Right hindlimb (tissue), 1 donor: ENCODE measurements at places on chromosomes 12 and 14.
A peak's percentile ranks its signal among the peaks of the same experiment; 100 is the strongest.

- peak; percentile 82 for DNase-seq
Observed at GRCh38 chr12:125185740-125186470, 120.7 kb downstream of the AACS start.

DNA sequence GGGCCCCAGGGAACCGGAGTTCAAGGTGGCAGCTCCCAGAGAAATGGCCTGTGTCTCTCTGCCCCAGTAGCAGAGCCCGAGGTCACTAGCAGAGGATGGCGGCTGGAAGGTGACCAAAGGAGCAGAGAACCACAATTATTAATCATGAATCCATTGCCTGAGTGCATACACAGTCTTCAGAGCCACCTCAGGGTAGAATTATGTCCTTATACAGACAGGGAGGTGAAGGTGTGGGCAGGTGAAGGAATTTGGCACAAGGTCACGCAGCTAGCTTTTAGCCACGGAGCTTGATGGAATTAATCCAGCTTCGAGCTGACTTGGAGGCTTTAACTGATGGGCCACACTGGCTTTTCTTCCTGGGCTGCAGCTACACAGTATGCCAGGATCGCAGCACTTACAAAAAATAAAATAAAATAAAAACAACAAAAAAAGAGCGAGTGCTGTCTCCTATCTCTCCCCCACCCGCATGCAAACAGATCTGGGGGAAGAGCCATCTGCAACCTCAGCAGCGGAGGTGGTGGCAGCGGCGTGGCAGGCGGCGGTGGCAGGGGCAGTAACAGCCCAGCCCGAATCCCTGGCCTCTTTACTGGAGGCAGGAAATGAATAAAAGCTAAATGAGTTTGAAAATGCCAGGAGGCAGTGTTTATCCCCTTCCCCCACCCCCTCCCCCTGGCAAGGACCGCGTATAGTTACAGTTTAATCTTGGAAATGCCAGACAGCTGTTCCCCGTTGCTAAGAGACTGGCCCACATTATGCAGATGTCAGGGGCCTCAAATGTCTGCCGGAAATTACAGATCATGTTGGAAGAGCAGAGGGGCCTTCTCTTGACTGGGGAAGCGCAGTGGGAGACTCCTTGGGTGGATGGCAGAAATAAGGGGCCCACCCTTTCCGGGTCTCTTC is 93.5 kb downstream of the LRRC74A start:
- DNase-seq = peak; percentile 95

GRCh38 chr12:64627771-64628170 is 17.5 kb downstream of the RASSF3 start:
- no peak for DNase-seq

DNA sequence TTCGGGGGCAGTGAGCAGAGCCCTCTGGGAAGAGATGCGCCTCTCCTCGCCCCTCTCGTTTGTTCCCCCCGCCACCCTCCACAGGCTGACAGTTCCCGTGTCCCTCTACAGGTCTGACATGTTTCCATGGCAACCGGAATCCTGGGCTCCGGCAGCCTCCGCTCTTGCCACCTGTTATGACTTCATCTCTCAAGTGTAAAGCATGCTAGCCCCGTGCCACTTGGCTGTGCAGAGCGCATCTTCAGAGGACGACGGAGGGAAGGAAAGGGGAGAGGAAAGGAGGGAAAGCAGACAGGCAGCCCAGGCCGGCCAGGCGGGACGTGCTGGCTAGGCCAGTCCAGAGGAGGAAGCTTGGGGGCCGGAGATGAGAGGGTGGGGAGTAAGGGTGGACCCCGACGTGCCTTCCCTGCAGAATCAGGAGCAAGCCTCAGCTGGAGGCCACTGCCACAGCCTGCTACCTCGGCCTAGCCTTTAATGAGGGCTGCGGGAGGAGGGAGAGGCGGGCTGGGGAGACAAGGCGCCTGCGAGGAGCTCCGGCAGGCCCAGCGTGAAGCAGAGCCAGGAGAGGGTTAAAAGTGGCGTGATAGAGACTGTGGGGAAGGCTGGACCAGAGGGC is 214.3 kb downstream of the DPF3 start:
- peak; percentile 62 for DNase-seq

GRCh38 chr12:21324551-21324950 is 10.2 kb downstream of the SLCO1A2 start:
- no peak for DNase-seq

- DNase-seq = no peak
Observed at GRCh38 chr12:119229837-119230236, 51.1 kb downstream of the HSPB8 start.

- DNase-seq = no peak
Observed at GRCh38 chr12:49697808-49698207, 9.4 kb downstream of the FMNL3 start.

- no peak for DNase-seq
Observed at GRCh38 chr14:74667758-74668157, 45.1 kb downstream of the AREL1 start.

DNA sequence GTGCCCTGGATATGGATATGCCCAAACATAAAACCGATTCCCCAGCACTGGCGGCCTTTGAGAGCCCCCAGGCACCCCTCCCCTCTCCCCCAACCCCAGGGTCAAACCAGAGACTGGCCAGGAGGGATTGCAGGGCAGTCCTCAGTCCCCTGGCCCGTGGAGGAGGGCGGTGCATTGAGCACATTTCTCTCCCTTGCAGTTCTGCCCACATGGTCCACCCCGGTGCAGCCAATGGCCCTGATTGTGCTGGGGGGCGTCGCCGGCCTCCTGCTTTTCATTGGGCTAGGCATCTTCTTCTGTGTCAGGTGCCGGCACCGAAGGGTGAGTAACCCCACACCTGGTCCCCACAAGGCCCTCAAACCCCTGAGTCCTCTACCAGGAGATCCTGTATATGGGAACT is 3.4 kb upstream of the GPR162 start:
- DNase-seq = no peak

GRCh38 chr14:100654814-100655740 is 67.9 kb upstream of the BEGAIN start:
- no peak for DNase-seq

DNA sequence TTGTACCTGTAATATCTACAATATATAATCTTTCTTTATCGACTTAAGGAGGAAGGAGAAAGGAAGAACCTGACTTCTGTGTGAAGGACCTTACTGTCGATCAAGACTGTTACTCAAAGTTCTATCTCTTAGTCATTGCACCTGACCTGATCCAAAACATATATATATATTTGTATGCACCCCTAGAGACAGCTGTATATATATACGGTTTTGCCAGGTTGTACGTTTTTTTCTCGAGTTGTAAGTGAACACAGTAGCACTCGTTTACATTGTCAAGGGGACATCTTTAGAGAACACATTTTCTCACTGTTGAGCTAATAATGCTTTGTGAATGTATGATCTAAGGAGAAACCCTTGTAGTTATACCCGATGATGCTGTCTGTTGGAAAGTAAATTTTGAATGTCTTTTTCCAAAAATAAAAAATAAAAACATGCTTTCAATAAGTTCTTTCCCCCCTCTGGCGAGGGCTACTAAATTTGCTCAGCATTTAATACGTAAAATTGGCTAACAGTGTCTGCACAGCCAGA is 536 bp upstream of the SLC35E3 start:
- DNase-seq = no peak

DNA sequence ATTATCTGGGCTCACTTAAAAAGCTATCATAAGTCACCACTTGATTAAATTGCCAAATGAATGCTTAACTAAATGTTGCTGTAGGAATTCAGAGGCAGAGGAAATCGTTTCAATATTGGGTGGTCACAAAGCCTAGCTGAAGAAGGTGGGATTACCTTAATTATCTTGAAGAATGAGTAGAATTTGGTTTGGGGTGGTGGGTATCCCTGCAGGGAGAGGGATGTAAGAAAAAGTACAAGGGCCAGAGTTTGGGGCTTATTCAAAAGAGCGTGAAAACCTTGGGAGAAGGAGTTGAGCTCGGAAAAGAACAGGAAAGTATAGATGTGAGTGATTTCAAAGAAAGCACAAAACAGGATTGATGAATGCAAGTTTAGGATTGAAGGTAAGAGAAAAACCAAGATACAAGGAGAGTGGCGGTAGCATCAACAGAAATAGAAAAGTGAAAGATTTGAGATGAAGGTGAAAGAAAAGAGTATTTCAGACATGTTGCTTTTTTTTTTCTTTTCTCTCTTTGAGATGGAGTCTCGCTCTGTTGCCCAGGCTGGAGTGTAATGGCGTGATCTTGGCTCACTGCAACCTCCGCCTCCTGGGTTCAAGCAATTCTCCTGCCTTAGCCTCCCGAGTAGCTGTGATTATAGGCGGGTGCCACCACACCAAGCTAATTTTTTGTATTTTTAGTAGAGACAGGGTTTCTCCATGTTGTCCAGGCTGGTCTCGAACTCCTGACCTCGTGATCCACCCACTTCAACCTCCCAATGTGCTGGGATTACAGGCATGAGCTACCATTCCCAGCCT is 1.7 kb downstream of the BRMS1L start:
- DNase-seq = no peak

DNA sequence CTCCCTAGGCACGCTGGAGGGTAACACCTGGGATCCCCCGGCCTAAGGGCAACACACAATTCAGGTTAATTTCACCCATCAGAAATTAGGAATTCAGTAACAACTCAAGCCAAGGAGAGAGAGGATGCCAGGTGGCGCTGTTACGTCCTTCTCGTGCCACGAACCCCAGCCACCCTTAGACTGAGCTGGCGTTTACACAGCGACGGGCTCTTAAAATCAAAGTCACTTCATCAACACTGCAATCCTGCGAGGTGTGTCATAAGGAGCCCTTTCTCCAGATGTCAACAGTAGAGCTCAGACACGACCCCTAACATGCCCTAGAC is 110.6 kb upstream of the TMEM132D start:
- no peak for DNase-seq

DNA sequence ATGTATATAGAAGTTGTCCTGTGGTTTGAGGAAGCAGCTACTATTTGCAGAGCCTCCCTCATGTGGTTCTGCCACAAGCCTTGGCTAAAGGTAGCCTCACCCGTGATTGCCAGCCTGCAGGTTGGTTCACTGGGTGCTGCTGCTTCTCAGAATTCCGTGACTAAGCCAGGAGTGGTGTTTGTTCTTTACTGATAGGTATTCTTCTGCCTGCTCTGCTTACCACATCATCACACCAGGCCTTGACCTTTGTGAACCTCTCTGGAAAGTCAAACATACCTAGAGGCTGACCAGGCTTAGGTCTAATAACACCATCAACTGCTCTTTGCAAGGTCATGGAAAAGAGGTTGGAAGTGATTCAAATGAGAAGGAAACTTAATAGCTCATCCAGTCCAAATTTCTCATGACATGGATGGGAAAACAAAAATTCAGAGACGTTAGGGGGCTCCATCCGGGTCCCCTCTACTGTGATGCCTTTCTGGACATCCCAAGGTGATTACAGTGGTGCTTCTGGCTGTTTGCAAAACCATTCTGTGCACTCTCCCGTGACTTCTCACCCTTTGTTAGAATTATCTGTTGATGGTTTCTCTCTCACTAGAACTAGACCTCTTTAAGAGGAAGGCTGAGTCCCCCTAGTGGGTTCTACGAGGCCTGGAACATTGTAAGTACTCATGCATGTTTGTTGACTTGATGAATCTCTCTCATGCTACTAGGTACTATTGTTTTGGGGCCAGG is 8.5 kb upstream of the SOCS2 start:
- DNase-seq = no peak

- DNase-seq = no peak
Observed at GRCh38 chr12:27243006-27243405, 1.1 kb upstream of the STK38L start.

DNA sequence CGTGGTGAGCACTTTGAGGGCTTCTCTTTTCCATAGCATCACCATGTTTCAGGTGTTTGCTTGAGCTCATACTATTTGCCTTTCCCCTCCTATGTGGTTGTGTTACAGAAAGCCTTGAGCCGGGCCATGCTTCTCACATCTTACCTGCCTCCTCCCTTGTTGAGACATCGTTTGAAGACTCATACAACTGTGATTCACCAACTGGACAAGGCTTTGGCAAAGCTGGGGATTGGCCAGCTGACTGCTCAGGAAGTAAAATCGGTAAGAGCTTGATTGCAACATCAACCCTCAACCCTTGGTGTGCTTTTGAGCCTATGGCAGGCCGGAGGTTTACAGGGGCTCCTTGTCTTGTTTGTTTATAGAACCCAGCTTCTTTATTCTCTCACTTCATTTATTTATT is 8.1 kb downstream of the LETMD1 start:
- DNase-seq = no peak

- DNase-seq = no peak
Observed at GRCh38 chr12:88958946-88959345, 378.7 kb upstream of the KITLG start.

DNA sequence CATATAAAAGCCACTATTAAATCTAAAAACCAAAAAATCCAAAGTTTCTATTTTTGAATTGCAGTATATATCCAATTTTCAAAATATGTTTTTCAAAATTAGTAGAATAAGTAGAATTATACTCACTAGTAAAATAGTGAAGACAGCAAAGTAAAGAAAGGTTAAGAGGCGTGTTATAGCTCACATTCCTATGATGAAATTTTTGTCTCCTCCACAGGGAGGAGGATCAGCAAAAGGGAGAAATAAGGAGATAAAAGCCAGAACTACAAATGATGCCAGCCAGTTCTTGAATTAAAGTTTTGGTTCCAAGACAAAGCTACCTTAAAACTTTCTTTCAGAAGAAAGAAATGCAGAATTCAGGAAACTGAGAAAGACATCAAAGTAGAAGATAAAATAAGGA is 50.0 kb downstream of the C2CD5 start:
- DNase-seq = no peak

DNA sequence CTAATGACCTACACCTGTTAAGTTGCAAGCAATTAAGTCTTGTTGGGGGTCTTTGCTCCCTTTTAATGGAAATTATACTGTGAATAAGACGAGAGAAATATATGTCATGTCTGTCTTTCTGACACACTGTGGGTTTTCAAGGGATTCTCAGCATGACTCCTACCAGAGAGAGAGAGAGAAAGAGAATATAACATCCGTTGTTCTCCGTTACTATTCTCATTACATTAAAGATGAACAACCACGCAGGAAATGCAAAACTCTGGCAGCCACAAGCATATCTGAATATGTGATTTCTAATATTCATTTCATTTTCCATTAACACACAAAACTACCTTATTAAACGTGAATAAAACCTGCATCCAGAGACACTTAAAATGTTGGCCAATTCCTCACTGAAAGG is 67.3 kb upstream of the EGLN3 start:
- no peak for DNase-seq

GRCh38 chr12:1992732-1993131 is 11.5 kb downstream of the DCP1B start:
- no peak for DNase-seq

GRCh38 chr12:19605720-19606119 is 166.4 kb downstream of the AEBP2 start:
- no peak for DNase-seq

- no peak for DNase-seq
Observed at GRCh38 chr14:101814934-101815333, 53.4 kb downstream of the PPP2R5C start.

DNA sequence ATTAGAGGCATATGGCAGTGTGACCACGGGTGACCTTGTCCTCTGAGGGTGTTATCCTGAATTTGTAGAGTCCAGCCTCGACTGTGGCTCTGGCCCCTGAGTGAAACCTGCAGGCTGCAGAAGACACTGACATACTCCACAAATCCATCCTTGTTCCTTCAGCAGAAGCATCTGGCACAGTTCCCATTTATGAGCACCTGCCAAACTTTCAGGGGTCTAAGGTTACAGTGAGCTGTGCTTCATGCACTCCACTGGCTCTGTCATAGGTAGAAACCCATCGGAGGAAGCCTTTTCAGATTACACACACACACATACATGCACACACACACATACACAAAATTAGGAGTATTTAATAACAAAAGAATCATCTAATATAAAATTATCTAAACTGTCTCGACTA is 13.6 kb upstream of the NUAK1 start:
- DNase-seq = no peak
